Activated CD4-positive, alpha-beta T cell treated with anti-CD3 and anti-CD28 coated beads, Interleukin-2, amount 10 ng/mL, durations not matched to agents 24 days and 14 days (primary cell): ENCODE measurements at places on chromosomes 1 and 21.

- DNase-seq: no peak
Measured at GRCh38 chr1:219308367-219308766, 134.7 kb downstream of the LYPLAL1 start.

DNA sequence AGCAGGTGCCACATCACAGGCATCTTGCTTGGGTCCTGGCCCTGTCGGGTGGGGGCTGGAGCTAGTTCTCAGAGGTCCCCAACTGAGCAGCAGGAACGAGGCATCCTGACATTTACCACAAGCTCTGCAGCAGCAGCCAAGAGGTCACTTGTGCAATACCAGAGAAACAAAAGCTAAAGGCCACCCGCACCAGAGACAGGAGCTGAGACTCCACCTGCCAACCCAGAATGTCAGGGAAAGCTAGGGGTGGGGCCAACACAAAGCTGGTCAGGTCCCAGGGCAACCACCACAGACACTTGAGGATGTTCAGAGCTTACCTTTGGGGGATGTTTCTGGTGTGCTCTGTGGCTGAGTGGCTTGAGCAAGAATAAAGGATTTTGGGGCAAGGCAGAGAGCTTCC is 13.6 kb upstream of the SYT6 start:
- DNase-seq: no peak

- DNase-seq: no peak
Measured at GRCh38 chr1:165698761-165699052, 345 bp upstream of the ALDH9A1 start.

GRCh38 chr1:188128761-188129160 is 1300.0 kb downstream of the PLA2G4A start:
- no peak for DNase-seq

DNA sequence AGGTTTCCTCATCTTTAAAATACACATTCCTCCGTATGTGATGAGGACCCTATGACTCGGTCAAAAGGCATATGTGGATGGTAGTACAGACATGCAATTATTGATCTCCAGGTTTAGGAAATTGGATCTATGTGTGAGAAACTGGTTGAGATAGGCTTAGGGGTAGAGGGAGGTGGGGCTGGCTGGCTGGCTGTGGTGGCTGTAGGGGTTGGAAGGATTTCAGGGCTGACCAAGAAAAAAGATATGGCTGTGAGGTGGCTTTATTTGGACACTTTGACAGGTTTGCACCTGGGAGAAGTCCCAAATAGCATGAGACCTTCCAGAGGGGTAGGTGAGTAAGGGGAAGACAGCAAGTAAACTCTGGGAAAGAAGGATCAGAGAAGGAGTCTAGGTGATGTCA is 39.6 kb upstream of the ADAM30 start:
- DNase-seq: peak; percentile 37

- DNase-seq: no peak
Measured at GRCh38 chr1:162873671-162874666, 13.0 kb upstream of the CCDC190 start.

DNA sequence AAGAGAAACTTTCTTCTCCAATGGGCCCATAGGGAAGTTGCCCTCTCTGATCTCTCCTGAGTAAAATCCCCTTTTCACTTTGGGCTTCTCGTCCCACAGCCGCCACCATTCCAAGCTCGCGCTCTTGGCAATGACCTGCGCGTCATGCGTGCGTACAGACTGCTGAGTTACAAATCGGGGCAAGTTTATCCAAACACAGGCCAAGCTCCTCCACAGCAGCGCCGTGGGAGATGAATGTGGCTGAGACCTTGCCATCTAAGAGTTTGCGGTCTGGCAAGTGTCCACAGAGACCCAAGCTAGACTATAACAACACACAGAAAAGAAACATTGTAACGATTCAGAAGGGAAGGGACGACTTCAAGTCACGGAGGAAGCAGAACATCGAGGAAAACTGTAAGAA is 116.3 kb upstream of the SOD1 start:
- DNase-seq: no peak

DNA sequence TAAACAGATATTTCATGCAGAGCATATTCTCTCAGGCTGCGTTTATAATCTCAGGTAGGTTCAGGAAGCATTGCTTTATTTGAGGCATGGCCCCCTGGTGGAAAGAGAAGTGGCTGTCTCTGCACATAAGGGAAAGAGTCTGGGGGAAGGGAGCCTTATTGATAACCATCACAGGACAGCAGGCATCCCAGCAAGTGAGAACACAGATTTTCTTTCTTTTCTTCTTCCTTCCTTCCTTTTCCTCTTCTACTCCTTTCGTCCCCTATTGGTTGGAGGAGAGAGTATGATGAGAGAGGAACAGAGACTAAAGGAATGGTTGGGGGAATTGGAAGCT is 21.9 kb downstream of the TSNAX start:
- DNase-seq: peak; percentile 74

GRCh38 chr1:224749916-224750315 is 133.8 kb downstream of the CNIH3 start:
- DNase-seq: no peak

GRCh38 chr1:179129702-179130473 is 48.0 kb downstream of the TOR3A start:
- peak; percentile 78 for DNase-seq

DNA sequence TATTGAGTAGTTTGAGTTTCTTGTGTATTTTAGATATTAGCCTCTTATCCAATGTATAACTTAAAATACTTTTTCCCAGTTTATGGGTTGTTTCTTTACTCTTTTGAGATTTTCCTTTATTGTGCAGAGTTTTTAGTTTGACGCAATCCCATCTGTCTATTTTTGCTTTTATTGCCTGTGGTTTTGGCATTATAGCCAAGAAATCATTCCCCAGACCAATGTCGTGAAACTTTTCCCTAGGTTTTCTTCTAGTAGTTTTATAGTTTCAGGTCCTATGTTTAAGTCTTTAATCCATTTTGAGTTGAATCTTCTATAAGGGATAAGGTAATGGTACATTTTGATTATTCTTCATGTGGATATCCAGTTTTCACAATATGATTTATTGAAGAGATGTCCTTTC is 87.6 kb downstream of the LEPR start:
- no peak for DNase-seq

DNA sequence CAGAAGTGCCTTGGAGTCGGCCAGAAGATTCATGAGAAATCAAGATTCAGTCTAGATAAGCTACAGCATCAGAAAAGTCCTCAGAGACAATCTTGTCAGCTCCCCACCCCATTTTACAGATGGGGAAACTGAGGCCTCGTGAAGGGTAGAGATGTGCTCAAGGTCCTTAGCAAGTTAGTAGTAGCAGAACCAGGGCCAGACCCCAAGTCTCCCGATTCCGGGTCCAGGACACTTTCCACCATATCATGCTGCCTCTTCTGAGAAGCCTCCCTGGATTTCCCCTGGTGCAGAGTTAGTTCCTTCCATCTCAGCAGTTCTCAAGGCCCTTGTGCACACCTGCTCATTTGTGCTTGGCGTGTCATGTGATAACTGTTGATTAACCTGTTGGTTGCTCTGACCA is 91.5 kb upstream of the ACTL8 start:
- no peak for DNase-seq

DNA sequence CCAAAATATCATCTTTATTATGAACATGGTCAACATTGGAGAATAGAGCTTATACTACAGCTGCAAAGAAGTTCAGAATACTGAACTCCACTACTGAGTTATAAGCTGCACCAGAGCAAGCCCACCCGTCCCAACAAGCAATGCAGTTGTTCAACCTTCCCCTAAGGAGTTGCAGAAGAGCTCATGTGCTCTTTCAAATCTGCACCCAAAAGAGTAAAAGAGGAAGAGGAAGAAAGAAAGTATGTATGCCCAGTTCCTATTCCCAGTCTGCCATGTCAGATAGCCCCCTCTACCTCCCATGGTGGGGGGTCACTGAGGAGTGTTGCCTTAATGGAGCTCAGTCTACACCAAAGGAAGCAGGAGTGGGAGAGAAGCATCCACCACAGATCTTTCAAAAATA is 6.9 kb downstream of the C1orf162 start:
- DNase-seq: no peak

- no peak for DNase-seq
Measured at GRCh38 chr1:205706601-205707502, 26.5 kb upstream of the SLC45A3 start.

DNA sequence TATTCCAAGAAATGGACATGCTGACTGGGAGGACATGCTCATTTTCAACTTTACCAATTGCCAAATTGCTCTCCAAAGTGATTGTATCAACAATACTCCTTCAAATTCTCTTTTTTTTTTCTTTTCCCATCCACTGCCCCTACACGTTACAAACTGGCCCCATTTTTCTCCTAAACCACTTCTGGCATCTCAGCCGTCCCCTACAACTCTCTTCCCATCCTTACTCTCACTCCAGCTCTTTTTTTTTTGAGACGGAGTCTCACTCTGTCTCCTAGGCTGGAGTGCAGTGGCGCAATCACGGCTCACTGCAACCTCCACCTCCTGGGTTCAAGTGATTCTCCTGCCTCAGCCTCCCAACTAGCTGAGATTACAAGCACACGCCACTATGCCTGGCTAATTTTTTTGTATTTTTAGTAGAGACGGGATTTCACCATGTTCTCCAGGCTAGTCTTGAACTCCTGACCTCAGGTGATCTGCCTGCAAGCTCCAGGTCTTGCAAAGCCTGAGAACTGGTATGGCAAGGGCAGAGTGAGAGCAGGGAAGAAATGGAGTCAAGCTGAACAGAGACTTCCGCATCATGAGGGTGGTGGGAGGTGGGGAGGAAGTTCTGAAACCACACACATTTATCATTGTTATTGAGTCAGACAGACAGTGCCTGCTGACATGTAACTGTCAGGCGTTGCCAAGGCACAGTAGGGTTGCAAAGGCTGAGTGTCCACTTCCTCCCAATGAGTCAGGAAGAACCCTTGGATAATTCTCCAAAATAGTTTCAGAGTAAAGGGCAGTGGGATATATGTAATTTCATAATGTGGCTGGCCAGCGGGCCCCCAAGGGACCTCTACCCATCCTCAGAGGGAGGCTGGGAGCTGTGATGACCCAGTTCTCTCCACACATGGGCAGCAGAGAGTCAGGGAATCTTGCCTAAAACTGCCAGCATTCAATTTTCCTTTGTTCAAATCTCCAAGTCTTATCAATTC is 17.4 kb downstream of the CELA3A start:
- peak; percentile 92 for DNase-seq

GRCh38 chr1:110404401-110404800 is 3.1 kb downstream of the LAMTOR5 start:
- DNase-seq: no peak

DNA sequence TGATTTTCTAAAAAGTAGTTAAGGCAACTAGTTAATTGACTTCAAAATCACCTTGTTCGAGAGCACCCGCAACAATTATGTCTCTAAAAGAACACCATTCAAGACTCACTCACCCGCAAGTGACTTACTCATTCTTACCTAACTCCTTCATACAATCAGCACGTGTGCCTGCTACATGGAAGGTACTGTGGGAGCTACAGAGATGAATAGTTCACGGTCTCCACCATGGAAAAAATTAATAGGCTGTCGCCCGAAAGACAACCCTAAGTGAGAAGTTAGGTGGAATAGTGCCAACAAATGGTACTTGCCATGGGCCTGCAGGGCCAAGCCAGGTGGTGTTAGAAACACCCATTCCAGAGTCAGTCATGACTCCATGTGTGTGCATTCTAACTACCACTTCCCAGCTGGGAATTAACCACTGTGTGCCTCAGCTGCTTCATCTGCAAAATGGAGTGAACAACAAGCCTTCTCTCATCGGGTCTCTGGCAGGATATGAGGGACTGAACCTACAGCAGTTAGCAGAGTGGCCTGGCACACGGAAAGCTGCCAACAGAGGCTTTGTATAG is 7.1 kb downstream of the SSBP3 start:
- no peak for DNase-seq

DNA sequence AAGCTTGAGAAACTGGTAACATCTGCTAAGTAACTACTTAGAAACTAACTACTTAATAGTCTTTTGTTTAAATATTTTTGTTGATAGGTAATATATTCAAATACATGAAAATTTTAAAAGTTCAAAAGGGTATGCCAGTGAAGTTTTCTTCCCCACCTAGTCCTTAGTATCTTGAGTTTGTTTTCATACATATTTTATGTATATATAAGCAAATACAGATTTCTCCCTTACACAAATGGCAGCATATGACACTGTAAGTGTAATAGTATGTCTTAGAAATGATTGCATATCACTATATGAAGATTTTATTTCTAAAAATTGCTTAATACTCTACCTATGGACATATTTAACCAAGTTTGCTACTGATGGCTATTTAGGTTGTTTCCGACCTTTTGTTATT is 38.9 kb downstream of the MARK1 start:
- DNase-seq: no peak

GRCh38 chr1:6033986-6034749 is 11.5 kb upstream of the KCNAB2 start:
- peak; percentile 78 for DNase-seq

DNA sequence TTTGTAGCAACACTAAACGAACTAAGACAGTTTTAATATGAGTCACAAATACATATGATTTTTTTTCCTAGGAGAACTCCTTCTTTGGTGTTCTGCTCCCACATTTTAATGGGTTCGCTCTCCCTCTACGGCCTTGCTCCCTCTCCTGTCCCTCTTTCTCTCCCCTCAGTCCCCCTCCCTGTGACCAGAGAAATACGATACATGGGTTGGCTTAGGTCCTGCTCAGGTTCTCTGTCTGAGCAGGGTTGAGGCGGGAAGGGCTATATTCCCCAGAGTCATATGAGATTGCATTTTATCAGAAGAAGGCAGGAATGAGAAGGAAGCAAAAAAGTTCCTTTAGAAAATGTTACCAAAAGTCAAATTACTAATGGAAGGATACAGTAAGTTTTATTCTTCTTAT is 44.6 kb downstream of the UBE2U start:
- no peak for DNase-seq

- DNase-seq: no peak
Measured at GRCh38 chr21:26433386-26433785, 139.7 kb downstream of the CYYR1 start.

- DNase-seq: no peak
Measured at GRCh38 chr1:109579491-109579890, 31.1 kb downstream of the GNAI3 start.

- peak; percentile 75 for DNase-seq
Measured at GRCh38 chr1:29123053-29123886, 433 bp downstream of the TMEM200B start.

DNA sequence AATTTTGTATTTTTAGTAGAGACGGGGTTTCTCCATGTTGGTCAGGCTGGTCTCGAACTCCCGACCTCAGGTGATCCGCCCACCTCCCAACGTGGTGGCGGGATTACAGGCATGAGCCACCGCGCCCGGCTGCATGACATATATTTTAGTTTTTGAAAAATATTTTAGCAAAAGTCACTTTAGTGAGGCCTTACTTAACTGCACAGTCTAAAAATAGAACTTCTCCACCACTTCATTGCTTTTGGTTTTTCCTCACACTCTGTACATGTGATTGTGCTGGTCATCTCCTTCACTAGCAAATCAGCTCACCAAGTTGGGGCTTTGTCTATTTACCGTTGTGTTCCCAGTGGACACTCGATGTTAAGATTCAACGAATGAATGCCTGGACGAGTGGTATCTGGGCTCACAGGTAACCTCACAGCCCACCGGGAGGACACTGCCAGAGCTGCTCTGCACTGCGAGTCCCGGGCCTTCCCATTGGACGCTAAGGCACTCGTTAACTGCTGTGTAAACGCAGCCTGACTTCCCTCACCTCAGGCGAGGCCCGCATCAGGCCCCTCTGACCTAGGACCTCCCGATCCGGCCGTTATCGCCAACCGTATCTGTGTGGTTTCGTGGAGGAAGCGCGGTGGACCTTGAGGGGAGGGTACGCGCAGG is 14.0 kb upstream of the ZNF692 start:
- DNase-seq: peak; percentile 84
